ENCODE measurements at places on chromosomes 6 and 20. TPM values are rescaled to one million over a fixed set of nuclear protein-coding genes. Genes with fewer than 3 reads are reported as not detected.

GRCh38 chr6:41470331-41471063, 75.7 kb upstream of the FOXP4 start:
- H3K4me1 ChIP-seq: no peaks in the 10 kb centered on the region
- DNase-seq: no peak
- no peak overlapping the region for H3K27ac ChIP-seq
- H3K4me3 ChIP-seq: peak overlapping the region; percentile 7
- no peaks in the 10 kb centered on the region for H3K36me3 ChIP-seq
- peaks cover 43% of the 10 kb centered on the region for H3K27me3 ChIP-seq

DNA sequence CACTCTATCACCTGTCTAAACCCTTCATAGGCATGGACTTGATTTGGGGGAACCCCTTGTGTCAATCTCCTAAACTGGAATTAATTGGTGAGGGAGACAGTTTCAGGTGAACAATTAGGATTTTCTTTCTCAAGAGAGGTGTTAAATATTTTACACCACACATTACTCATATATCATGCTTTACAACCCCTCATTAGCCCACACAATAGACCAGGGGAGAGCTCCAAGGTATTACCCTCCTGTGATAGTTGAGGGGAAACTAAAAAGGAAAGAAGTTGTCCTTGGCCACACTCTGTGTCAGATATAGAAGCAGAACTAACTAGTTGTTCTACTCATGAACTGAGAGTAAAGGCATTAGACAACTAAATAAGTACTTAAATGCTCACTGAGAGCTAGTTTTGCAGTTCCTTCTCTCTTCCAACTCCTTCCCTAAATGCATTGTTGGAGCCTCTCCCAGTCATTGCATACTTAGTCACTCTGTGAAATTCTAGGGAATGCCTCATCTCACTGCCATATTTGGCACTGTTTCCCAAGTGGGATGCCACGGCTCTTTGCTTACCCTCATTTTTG, 183.7 kb upstream of the CEP162 start:
- H3K36me3 ChIP-seq: no peaks in the 10 kb centered on the region
- H3K27me3 ChIP-seq: no peaks in the 10 kb centered on the region
- H3K4me3 ChIP-seq: no peak overlapping the region

GRCh38 chr6:42401613-42401951, 50.1 kb downstream of the TRERF1 start:
- no peaks in the 10 kb centered on the region for H3K36me3 ChIP-seq
- no peak for DNase-seq
- no peak overlapping the region for H3K4me3 ChIP-seq
- no peak overlapping the region for H3K27ac ChIP-seq

DNA sequence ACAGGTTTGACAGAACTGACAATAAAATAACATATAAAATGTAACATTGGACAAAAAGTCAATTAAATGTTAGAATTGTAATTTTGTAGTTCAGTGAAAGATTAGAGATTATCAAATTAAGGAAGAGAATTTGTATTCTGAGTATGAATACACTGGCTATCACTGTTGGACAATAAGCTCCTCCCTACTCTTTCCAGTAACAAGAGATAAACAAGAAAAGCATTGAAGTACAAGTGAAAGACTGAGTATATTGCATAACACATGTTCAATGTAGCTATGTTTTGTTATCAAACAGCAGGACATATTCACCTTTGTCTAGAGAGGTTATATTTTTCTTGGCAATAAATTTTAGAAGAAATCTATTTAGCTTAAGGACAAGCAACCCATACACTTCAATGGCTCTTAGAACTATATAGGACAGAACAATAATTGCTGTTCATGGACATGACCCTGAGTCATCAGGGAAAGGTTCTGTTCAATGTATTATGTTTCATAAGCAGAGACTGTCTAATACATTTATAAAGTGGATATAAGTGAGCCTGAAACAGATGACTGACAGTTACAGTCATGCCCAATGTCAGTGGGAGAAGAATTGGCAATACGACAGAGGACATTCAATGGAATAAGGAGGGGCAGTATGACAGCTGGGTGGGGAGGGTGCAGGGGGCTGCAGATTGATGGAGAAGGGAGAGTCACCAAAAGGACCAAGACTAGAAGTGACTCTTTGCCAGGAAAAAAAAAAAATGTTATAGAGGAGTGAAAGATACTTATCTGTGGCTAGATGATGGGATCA, 520.4 kb downstream of the FRK start:
- no peak overlapping the region for H3K4me3 ChIP-seq
- no peaks in the 10 kb centered on the region for H3K4me1 ChIP-seq
- no peak overlapping the region for H3K27ac ChIP-seq
- DNase-seq: no peak
- no peaks in the 10 kb centered on the region for H3K36me3 ChIP-seq

DNA sequence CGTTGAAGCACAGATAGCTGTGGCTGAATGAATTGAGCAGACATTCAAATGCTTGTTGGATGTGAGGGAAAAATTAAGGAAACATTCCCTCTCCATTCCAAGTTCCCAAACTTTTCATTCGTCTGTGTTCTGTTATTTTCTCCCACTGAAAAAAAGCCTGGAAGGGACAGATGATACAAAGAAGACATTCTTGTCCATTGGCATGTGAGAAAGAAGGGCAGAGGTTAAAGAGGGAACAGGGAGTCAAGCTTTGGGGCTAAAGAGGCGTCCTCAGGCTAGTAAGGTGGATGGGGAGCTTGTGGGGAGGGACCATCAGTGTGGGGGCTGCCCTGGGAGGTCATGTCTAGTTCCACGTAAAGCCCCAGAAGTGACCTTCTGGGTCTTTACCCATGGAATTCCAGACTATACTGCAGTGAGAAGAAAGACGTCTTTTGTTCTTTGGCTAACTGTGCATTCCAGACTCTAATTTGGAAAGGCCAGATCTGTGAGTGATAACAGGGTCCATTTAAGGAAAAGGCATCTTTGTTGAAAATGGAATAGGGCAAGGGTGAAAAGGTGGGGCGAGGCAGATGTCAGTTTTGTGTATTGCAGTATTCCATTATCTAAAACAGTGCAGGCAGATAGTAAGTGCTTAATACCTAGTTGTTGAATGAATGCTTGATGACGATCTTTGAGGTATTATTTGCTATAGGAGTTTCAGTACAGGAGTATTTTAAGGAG, 117.5 kb downstream of the SOX4 start:
- no peaks in the 10 kb centered on the region for H3K36me3 ChIP-seq
- no peak for DNase-seq
- peaks cover 31% of the 10 kb centered on the region for H3K4me1 ChIP-seq
- no peak overlapping the region for H3K27ac ChIP-seq

- H3K27ac ChIP-seq: no peak overlapping the region
- H3K36me3 ChIP-seq: no peaks in the 10 kb centered on the region
- DNase-seq: no peak
- H3K4me1 ChIP-seq: peaks cover 31% of the 10 kb centered on the region
These were observed 38.6 kb downstream of the TAF4 start for GRCh38 chr20:62027116-62027515.

GRCh38 chr20:63702751-63703470, 4.9 kb downstream of the ARFRP1 start:
- no peak overlapping the region for H3K27ac ChIP-seq
- H3K36me3 ChIP-seq: peaks cover 43% of the 10 kb centered on the region
- H3K4me3 ChIP-seq: no peak overlapping the region
- no peak for DNase-seq

GRCh38 chr6:44235269-44235668, 11.6 kb upstream of the HSP90AB1 start:
- peaks cover 38% of the 10 kb centered on the region for H3K36me3 ChIP-seq
- H3K27ac ChIP-seq: peak overlapping the region; percentile 93
- DNase-seq: no peak
- peaks cover 57% of the 10 kb centered on the region for H3K4me1 ChIP-seq

- H3K4me3 ChIP-seq: no peak overlapping the region
- H3K4me1 ChIP-seq: no peaks in the 10 kb centered on the region
- no peak for DNase-seq
- H3K27ac ChIP-seq: no peak overlapping the region
- H3K27me3 ChIP-seq: no peaks in the 10 kb centered on the region
These were observed 124.7 kb upstream of the ZNF217 start for GRCh38 chr20:53718142-53719021.

GRCh38 chr6:17995414-17995813, 8.0 kb upstream of the KIF13A start:
- H3K4me1 ChIP-seq: peaks cover 8% of the 10 kb centered on the region
- no peak overlapping the region for H3K4me3 ChIP-seq
- H3K27ac ChIP-seq: no peak overlapping the region
- DNase-seq: no peak
- no peaks in the 10 kb centered on the region for H3K36me3 ChIP-seq

Gene CD93
- 44.7 TPM for total RNA-seq

Gene PCSK2
- total RNA-seq: 0.09 TPM

Gene TNFRSF21
- total RNA-seq: 5.1 TPM

Measured in heart right ventricle (tissue), 16 donors.